DMS53 (cell line): ENCODE measurements at places on chromosomes 16 and 17.

- peak; percentile 42 for DNase-seq
Measured at GRCh38 chr17:28634206-28634865, 10.6 kb downstream of the BLTP2 start.

- peak; percentile 58 for DNase-seq
Measured at GRCh38 chr17:46198233-46198632, 5.0 kb upstream of the KANSL1 start.

GRCh38 chr16:83586036-83586435, 221.7 kb upstream of the HSBP1 start:
- DNase-seq, result no peak

DNA sequence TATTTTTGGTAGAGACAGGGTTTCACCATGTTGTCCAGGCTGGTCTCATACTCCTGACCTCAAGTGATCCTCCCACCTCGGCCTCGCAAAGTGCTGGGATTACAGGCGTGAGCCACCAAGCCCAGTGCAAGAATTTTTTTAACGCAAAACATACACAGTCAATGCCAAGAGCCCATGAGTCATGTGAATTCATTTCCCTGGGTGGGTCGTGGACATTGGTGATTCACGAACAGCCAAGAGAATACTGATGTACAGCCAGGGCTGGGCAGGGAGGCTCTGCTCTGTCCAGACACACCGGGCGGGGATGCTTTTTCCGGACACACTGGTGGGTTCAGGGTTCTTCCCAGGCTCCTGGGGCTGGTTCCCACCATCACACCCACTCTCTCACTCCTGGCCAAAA, 17.7 kb downstream of the SLC38A8 start:
- DNase-seq, result no peak

- DNase-seq, result no peak
Measured at GRCh38 chr16:74279805-74280204, 16.8 kb upstream of the PSMD7 start.
